ENCODE measurements at places on chromosomes 2 and 18.

- no peak for DNase-seq
These were observed 27.8 kb upstream of the MAP4K3 start for GRCh38 chr2:39464864-39465263.

- no peak for DNase-seq
These were observed 291.9 kb upstream of the SPRED2 start for GRCh38 chr2:65724336-65724735.

DNA sequence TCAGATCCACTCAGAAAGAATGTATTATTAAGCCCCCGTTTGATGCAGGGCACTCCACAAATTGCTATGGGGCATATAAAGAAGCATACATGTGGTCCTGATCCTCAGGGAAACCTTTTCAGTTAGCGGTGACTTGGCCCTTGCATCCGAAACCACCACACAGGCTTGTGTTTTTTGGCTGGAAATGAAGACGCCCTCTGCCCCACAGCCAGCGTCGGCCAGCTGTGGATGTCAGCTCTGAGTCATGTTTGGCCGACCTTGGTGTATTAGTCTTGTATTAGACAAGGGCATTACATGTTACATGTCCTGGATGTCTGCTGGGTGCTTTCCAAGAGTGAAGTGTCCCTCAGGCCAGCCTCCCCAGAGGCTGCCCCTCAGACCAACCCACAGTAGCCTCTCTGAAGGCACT lies 107.6 kb upstream of the MAP3K20 start:
- DNase-seq = no peak

GRCh38 chr2:193776988-193777387 lies 1582.3 kb upstream of the TMEFF2 start:
- no peak for DNase-seq

DNA sequence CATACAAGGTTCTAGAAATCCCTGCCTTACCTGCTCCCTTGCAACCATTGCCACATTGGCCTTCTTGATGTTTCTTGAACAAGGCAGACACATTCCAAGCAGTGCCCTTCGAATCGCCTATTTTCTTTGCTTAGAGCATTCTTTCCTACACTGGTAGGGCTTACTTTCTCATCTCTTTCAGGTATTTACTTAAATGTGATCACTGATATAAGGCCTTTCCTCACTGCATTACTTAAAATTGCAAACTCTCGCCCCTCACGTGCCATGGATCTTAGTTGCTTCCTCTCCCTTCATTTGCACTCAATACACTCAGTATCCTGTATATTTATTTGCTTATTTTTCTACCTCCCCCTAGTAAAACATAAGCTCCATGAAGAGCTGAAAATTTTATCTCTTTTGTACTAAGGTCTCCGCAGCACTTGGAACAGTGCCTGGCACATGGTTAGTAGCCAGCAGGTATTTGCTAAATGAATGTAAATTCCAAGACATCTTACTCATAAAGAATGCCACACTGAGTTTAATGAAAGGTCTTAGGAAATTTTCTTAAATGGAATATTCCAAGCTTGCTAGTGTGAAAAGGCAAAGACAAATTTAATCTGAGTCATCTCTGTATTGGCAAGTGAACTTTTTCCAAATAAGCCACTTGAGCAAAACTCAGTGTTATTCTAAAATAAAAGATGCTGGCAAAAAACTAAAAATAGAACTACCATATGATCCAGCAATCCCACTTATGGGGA lies 42.4 kb upstream of the FIGN start:
- DNase-seq = no peak

DNA sequence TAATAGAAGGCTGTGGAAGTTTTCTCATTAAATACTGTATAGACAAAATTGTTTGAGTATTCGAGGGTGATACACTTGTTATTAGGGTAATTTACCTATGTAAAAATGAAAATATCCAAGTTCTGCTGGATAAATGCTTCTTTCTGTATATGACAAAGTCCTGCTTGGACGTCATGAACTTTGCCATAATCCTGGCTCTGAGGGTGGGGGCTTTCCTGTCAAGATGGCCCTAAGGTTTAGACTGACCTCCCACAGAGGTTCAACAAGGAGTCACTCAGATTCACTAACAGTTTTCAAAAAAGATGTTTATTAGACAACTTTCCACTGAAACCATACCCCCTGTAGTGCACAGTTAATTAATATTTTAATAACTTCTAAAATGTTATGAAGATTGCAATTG lies 52.5 kb upstream of the NABP1 start:
- no peak for DNase-seq

GRCh38 chr18:49029628-49030027 lies 78.9 kb upstream of the SMAD7 start:
- no peak for DNase-seq
